ENCODE measurements at places on chromosomes 16 and 17. TPM values are rescaled to one million over a fixed set of nuclear protein-coding genes. Genes with fewer than 3 reads are reported as not detected.

The SPAG5 gene
- total RNA-seq = 146 TPM

The TEKT1 gene
- 0.37 TPM for total RNA-seq

The SLC13A2 gene
- total RNA-seq = not detected

The NSF gene
- total RNA-seq = 21.2 TPM

The SPATA32 gene
- total RNA-seq = 0.15 TPM
